HTR-8/SVneo (cell line): ENCODE measurements at places on chromosomes 5 and 9.

GRCh38 chr9:21558615-21559401 is 76.7 kb upstream of the IFNE start:
- DNase-seq = no peak

GRCh38 chr5:116669261-116670031 is 94.8 kb upstream of the SEMA6A start:
- DNase-seq = no peak

DNA sequence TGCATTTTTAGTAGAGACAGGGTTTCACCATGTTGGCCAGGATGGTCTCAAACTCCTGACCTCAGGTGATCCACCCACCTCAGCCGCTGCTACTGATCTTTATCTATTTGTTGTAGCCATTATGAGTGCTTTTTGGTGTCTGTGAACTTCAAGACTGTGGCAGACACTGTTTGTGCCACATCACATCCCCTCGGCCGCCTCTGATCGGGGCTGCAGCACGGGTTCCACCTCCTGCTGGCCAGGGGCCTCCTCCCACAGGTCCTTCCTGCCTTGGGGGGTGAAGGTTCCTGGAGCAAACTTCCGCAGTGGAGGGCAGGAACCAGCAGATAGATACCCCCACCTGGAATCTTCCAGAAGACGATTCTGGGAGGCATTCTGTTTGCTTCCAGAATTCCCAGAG is 98.5 kb downstream of the C9orf50 start:
- no peak for DNase-seq

GRCh38 chr9:125332527-125332926 is 70.9 kb downstream of the GAPVD1 start:
- no peak for DNase-seq

- no peak for DNase-seq
These were observed 125.6 kb upstream of the KLF9 start for GRCh38 chr9:70540016-70540415.

DNA sequence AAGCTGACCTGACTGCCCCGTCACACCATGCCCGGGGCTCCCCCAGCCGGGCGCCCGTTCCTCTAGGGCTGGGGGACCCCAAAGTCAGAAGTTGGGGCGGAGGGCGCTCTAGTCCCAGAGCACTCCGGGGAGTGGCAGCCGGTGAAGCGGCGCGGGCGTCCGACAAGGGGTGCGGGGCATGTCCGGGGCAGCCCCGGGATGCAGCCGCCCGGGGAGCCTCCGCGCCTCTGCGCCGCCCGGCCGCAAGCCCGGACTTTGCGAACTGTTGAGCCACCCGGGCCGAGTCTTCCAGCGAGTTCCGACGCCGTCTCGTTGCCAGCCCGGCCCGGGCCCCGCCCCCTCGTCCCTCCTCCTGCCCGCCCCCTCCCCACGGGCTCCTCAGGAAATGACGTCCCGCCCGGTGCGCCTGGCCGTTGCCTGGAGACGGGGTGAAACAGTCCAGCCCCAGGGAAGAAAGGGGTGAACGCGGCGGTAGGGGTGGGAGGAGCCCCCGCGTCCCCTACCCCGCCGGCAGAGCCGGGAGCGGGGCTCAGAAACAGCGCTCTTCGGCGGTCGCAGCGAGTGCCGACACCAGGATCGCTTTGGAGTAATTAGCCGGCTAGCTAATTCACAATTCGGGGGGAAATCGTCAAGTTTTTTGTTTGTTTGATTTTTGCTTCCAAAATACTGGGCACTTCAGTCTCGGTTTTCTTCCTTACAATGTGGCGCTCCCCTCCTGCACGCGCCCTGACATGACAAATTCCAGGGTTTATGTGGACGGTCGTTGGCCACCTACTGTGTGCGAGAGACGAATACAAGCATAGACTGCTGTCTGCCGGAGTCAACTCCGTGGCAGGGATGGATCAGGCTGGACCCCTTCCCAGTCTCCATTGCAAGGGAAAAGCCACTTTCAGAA is at the start of gene WHRN:
Gene WHRN, minus strand, starts transcription at position 287 of the 895 bp plus-strand sequence. CDS start 672 bp downstream, outside the sequence.
- peak; percentile 86 for DNase-seq

GRCh38 chr5:178306430-178307225 is 74.0 kb upstream of the PHYKPL start:
- no peak for DNase-seq

DNA sequence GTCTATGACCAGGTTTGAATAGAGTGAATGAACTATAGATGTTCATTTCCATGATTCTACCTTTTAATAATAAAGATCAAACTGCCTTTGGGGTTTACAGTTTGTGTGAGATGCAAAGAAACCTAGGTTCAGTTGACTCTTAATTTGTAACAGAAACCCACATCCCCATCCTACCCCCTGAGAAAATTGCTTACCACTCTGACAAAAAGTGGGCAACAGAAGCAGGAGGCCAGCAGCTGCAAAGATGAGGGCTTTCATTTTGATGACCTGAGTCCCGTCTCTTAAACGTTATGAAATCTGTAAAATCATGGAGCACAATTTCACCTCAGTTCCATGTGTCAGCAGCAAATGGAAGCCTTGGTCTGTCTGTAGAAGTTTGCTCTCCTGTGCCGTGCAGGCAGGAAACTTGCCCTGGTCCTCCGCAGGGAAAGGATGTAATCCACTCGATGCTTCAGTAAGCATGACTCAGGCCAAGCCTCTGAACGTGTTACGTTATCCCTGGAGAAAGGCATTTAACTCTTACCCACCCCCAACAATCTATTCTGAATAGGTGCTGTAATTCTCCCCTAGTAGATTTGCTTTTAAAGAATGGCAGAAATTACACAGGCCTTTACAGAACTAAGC is at the start of gene F2RL2:
Gene F2RL2, minus strand, starts transcription at position 431 of the 624 bp plus-strand sequence. Its CDS starts 173 bp downstream, at position 258.
- DNase-seq = peak; percentile 60

DNA sequence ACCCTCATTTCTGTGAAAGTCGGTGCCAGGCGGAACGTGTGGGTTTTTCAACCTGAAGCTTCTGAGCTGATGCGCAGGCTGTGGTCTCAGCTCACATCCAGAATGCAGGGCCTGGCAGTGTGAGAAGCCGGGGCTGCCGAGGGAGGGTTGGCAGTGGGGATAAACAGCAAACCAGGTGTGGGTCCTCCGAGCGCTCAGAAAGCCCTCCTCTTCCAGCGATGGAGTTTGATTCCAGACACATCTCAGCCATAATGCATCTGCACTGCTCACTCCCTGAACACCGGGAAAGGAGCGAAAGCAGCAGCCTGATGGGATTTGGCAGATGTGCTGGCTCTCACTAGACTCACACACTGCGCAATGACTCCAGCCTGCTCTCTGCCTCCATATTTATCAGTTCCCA is 280.1 kb downstream of the HSPA4 start:
- DNase-seq = no peak

GRCh38 chr5:180097163-180097894 is 25.8 kb upstream of the RNF130 start:
- no peak for DNase-seq

GRCh38 chr9:129319938-129320481 is 141.9 kb upstream of the IER5L start:
- no peak for DNase-seq

- DNase-seq = no peak
These were observed 39.3 kb upstream of the ZNF354A start for GRCh38 chr5:178769617-178770260.

GRCh38 chr5:56845277-56845676 is 29.9 kb downstream of the MAP3K1 start:
- DNase-seq = no peak
